Endothelial cell (in vitro differentiated cells): ENCODE measurements at places on chromosomes 11 and 22. TPM values are rescaled to one million over a fixed set of nuclear protein-coding genes. Genes with fewer than 3 reads are reported as not detected.

Gene SIRT3
- total RNA-seq, result 23.4 TPM

Gene TSPAN32
- 0.23 TPM for total RNA-seq

Gene DEUP1
- not detected for total RNA-seq

Gene MGAT3
- 0.87 TPM for total RNA-seq

Gene NPTXR
- total RNA-seq, result 0.62 TPM

Gene MUC2
- total RNA-seq, result not detected

Gene MICAL2
- total RNA-seq, result 21.7 TPM

Gene C11orf91
- not detected for total RNA-seq

DNA sequence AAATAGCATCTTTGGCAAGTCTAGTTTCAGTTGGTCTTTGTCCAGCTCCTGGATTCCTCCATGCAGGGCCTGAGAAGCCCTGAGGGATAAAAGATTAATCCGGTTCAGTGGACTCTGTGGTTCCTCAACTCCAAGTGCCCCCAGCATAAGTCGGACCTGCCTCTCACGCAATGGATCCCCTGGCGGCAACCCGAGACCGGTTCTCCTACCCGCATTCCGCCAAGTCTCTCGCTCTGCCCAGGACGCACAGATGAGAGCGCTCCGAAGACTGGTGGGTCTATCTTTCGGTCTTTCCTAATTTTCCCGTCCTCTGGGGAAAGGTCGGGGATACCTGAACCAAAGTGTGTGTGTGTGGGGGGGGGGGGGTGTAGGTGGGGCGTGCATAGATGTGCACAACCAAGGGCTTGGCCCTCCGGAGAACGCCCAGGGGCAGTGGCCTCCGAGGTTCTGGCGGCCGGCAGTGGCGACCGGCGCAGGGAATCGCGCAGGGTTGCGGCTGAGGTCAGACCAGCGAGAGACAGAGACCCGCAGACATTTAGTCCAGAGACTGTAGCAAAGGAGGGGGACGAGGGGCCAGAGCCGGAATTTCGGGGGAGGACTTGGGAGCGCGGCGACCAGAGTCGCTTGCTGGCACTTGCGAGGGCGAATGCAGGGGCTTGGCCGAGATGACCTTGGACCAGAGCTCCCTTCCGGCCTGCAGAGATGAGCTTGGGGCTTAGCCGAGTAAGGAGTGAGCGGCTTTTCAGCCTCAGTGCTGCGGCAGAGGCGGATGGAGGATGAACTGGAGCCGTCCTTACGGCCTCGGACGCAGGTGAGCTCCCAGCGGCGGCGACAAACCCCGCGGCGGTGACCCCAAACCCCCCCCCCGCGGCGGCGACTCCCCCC, 712 bp upstream of the SLC2A11 start:
- peak; percentile 41 for DNase-seq
- H3K27me3 ChIP-seq, result no peaks in the 10 kb centered on the region
- H3K36me3 ChIP-seq, result no peaks in the 10 kb centered on the region
- peaks cover 19% of the 10 kb centered on the region for H3K4me1 ChIP-seq
- H3K27ac ChIP-seq, result no peak overlapping the region

- H3K27ac ChIP-seq, result no peak overlapping the region
- no peak overlapping the region for H3K4me3 ChIP-seq
- H3K36me3 ChIP-seq, result no peaks in the 10 kb centered on the region
- H3K4me1 ChIP-seq, result peaks cover 5% of the 10 kb centered on the region
- no peaks in the 10 kb centered on the region for H3K27me3 ChIP-seq
- no peak for DNase-seq
These were observed 36.2 kb upstream of the POGLUT3 start for GRCh38 chr11:108534274-108534882.

DNA sequence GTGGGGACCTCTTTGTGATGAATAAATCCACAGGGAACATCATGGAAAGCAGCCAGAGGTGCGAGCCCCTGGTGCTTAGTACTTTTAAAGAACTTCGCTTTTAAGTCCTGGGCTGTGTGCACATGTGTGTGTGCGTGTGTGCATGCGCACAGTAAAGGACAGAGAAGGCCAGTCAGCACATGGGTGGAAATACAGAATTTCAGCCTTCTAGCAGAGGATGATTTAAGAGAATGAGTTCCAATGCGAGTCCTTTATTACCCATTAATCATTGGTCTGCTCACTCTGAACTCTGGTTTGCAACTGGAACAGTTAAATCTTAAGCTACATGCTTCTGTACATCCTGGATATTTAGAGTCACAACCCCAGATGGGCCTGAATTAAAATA, 18.9 kb downstream of the TEAD1 start:
- H3K27ac ChIP-seq, result peak overlapping the region; percentile 100
- DNase-seq, result no peak
- peaks cover 79% of the 10 kb centered on the region for H3K4me1 ChIP-seq
- peaks cover 2% of the 10 kb centered on the region for H3K27me3 ChIP-seq
- no peak overlapping the region for H3K4me3 ChIP-seq

DNA sequence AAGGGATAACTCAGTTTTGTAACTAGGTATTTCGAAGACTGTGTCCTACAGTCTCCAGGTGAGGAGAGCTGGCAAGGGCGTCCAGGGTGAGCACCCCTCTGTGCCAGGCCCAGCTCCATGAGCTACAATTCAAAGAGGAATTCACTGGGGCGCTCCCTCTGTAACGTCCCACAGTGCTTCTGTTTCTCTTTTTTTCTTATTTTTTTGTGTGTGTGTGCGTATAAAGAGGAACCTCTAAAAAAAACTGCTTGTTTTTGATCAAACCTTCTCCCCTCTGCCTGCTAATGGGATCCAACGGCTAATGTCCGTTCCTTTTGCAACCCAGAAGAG, 17.1 kb downstream of the ASCC2 start:
- H3K27me3 ChIP-seq, result peaks cover 2% of the 10 kb centered on the region
- no peak overlapping the region for H3K27ac ChIP-seq
- peaks cover 58% of the 10 kb centered on the region for H3K36me3 ChIP-seq
- no peak for DNase-seq

GRCh38 chr22:36274531-36274930, 21.6 kb downstream of the APOL1 start:
- H3K27ac ChIP-seq, result no peak overlapping the region
- H3K4me3 ChIP-seq, result no peak overlapping the region
- H3K4me1 ChIP-seq, result peaks cover 16% of the 10 kb centered on the region

GRCh38 chr11:131944736-131945135, 574.3 kb downstream of the NTM start:
- no peak for DNase-seq
- H3K36me3 ChIP-seq, result no peaks in the 10 kb centered on the region
- no peak overlapping the region for H3K4me3 ChIP-seq
- H3K4me1 ChIP-seq, result no peaks in the 10 kb centered on the region

GRCh38 chr22:34390400-34390799, 470.1 kb upstream of the LARGE1 start:
- H3K27me3 ChIP-seq, result peaks cover 6% of the 10 kb centered on the region
- H3K4me1 ChIP-seq, result no peaks in the 10 kb centered on the region
- no peak for DNase-seq
- H3K4me3 ChIP-seq, result no peak overlapping the region
- no peak overlapping the region for H3K27ac ChIP-seq

- no peaks in the 10 kb centered on the region for H3K4me1 ChIP-seq
- no peaks in the 10 kb centered on the region for H3K27me3 ChIP-seq
- H3K4me3 ChIP-seq, result no peak overlapping the region
- no peak for DNase-seq
- no peak overlapping the region for H3K27ac ChIP-seq
These were observed 398.3 kb upstream of the SYN3 start for GRCh38 chr22:33456511-33456910.

DNA sequence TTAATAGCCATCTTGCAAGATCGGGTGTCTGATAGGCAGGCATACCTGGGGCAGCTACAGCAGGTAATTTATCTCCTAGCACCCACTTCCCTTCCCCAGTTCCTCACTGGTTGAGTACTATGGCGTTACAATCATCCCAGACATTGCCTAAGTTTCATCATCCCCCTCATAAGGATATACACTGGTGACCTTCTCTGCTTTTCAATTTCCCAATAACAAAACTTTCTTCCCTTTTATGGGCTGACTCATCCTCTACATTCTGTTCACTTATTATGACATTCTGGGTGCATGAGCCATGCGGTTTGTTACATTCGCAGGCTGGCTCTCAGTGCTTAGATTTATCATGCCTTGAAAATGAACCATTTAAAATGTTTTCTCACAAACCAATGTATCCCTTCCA, 5.0 kb upstream of the MRPL11 start:
- H3K27ac ChIP-seq, result no peak overlapping the region
- H3K4me1 ChIP-seq, result no peaks in the 10 kb centered on the region
- DNase-seq, result no peak

DNA sequence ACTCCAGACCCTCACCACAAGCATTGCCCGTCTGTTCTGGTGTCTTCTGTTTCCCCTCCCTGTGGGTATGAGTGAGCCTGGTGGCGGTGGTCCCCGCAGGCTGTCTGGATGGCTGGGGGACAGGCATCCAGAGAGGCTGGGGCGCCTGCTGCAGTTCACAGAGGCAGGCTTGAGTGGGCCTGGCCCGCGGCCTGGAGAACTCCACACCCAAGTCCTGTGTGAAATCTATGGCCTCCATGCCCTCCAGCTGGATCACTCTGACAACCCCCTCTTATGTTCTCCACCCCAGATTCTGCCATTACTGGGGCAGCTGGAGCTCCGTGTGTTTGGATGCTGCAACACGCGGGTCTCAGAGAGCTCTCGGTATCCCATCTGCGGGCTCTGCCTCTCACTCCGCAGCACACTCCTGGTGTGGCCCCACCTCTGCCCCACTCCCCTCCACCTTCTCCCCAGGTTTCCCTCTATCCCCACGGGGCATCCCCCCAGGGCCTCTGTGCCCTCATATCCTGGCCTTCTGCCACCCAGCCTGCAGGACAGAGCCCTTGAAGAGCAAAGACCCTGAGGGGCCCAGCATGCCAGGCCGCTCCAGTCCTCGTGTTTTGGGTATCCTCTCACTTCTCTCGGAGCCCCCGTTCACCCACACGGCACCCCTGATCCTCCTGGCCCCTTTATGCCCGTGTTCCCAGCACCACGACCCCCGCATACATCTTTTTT, 31.3 kb downstream of the LRRC74B start:
- no peak overlapping the region for H3K4me3 ChIP-seq
- H3K36me3 ChIP-seq, result no peaks in the 10 kb centered on the region
- H3K27me3 ChIP-seq, result peaks cover 2% of the 10 kb centered on the region
- H3K4me1 ChIP-seq, result no peaks in the 10 kb centered on the region
- no peak overlapping the region for H3K27ac ChIP-seq
- no peak for DNase-seq

GRCh38 chr22:19629720-19630419, 84.4 kb upstream of the SEPTIN5 start:
- H3K36me3 ChIP-seq, result no peaks in the 10 kb centered on the region
- H3K4me1 ChIP-seq, result no peaks in the 10 kb centered on the region
- H3K27me3 ChIP-seq, result peaks cover 1% of the 10 kb centered on the region
- H3K4me3 ChIP-seq, result no peak overlapping the region
- peak; percentile 90 for DNase-seq
- H3K27ac ChIP-seq, result no peak overlapping the region

GRCh38 chr11:45605051-45605450, 60.4 kb downstream of the CHST1 start:
- H3K4me3 ChIP-seq, result no peak overlapping the region
- no peak for DNase-seq
- peaks cover 8% of the 10 kb centered on the region for H3K27me3 ChIP-seq

- H3K27me3 ChIP-seq, result no peaks in the 10 kb centered on the region
- no peak for DNase-seq
- no peaks in the 10 kb centered on the region for H3K36me3 ChIP-seq
- H3K27ac ChIP-seq, result no peak overlapping the region
These were observed 260.8 kb downstream of the MIAT start for GRCh38 chr22:26918226-26918625.

GRCh38 chr11:92128026-92128425, 96.6 kb upstream of the FAT3 start:
- H3K4me1 ChIP-seq, result peaks cover 12% of the 10 kb centered on the region
- H3K27ac ChIP-seq, result no peak overlapping the region
- no peaks in the 10 kb centered on the region for H3K27me3 ChIP-seq
- no peak overlapping the region for H3K4me3 ChIP-seq

DNA sequence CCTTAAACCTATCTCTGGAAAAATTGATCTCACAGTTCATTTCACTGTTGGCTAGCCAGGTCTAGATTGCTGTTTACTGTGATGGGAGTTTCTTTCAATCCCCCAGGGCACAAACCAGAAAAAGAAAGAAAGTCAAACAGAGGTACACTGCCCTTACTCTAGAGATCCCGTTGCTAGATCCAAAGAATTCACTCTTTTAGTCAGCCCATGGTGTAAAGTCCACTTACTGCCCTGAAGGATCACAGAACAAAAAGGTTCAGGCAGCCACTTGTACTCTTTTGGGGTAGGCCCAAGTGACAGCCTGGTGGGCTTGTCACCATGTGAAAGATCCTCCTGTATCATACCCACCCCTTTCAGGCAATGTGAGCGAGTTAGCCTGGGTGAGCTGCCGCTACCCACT, 162.6 kb upstream of the CCDC179 start:
- no peak overlapping the region for H3K27ac ChIP-seq
- no peaks in the 10 kb centered on the region for H3K36me3 ChIP-seq
- no peaks in the 10 kb centered on the region for H3K27me3 ChIP-seq
- DNase-seq, result no peak

DNA sequence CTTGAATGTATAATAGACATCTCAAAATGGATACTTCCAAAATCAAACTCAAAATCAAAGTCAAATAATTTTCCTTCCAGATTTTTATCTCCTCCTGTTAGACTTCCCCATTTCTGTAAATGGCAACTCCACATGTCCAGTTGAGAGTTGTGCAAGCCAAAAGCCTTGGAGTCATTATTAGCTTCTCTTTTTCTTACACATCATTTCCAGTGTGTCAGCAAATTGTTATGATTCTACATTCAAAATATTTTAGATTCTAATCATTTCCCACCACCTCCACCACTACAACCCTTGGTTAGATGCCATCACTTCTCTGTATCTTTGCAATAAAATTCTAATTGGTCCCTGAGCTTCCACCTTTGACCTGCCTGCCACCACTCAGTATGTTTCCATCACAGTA, 155.7 kb downstream of the CNTN5 start:
- no peak overlapping the region for H3K4me3 ChIP-seq
- no peak overlapping the region for H3K27ac ChIP-seq
- no peaks in the 10 kb centered on the region for H3K27me3 ChIP-seq

GRCh38 chr11:110431051-110431672, 1.4 kb downstream of the FDX1 start:
- H3K4me1 ChIP-seq, result peaks cover 16% of the 10 kb centered on the region
- DNase-seq, result no peak
- peaks cover 15% of the 10 kb centered on the region for H3K27me3 ChIP-seq
- H3K4me3 ChIP-seq, result peak overlapping the region; percentile 99
- peak overlapping the region; percentile 91 for H3K27ac ChIP-seq
- H3K36me3 ChIP-seq, result peaks cover 10% of the 10 kb centered on the region

- peaks cover 3% of the 10 kb centered on the region for H3K4me1 ChIP-seq
- no peak for DNase-seq
- H3K36me3 ChIP-seq, result no peaks in the 10 kb centered on the region
- H3K4me3 ChIP-seq, result no peak overlapping the region
These were observed 44.9 kb downstream of the GNB1L start for GRCh38 chr22:19809741-19810140.

- DNase-seq, result no peak
- H3K27ac ChIP-seq, result no peak overlapping the region
- no peaks in the 10 kb centered on the region for H3K36me3 ChIP-seq
- no peaks in the 10 kb centered on the region for H3K4me1 ChIP-seq
These were observed 145.0 kb upstream of the THY1 start for GRCh38 chr11:119567688-119568582.

GRCh38 chr22:32911503-32911902, 110.0 kb downstream of the TIMP3 start:
- H3K4me3 ChIP-seq, result no peak overlapping the region
- no peaks in the 10 kb centered on the region for H3K36me3 ChIP-seq
- no peak overlapping the region for H3K27ac ChIP-seq
- peaks cover 4% of the 10 kb centered on the region for H3K4me1 ChIP-seq

GRCh38 chr22:33347002-33347401, 288.8 kb upstream of the SYN3 start:
- no peak overlapping the region for H3K27ac ChIP-seq
- no peak for DNase-seq
- no peak overlapping the region for H3K4me3 ChIP-seq
- H3K36me3 ChIP-seq, result peaks cover 24% of the 10 kb centered on the region
